ENCODE measurements at places on chromosomes 7 and 10. TPM values are rescaled to one million over a fixed set of nuclear protein-coding genes. Genes with fewer than 3 reads are reported as not detected.

Gene LRRC17
- 3.1 TPM for total RNA-seq

Gene INMT
- total RNA-seq: 0.19 TPM

Gene SLC35G1
- 7.2 TPM for total RNA-seq

Gene POLR2J2
- 3.8 TPM for total RNA-seq

Gene TTYH3
- total RNA-seq: 126 TPM

Gene CPN1
- not detected for total RNA-seq

Gene NCF1
- total RNA-seq: 0.49 TPM

Gene NT5C2
- 85.4 TPM for total RNA-seq

Gene ELN
- 4.0 TPM for total RNA-seq

Gene PTF1A
- total RNA-seq: not detected

Gene RAMP3
- 0.35 TPM for total RNA-seq

Gene AOAH
- not detected for total RNA-seq

Gene DYDC2
- total RNA-seq: 8.1 TPM

Gene EIF4H
- total RNA-seq: 309 TPM

Gene NODAL
- total RNA-seq: 29.9 TPM

Gene SPDYE1
- total RNA-seq: not detected

Gene MYH16
- total RNA-seq: not detected

Gene TMEM273
- not detected for total RNA-seq

Gene CALML3
- total RNA-seq: not detected

Gene CACNA2D1
- total RNA-seq: 33.7 TPM

Gene ZNF425
- 5.0 TPM for total RNA-seq

Gene ARMH3
- 11.1 TPM for total RNA-seq

Gene ADIRF
- not detected for total RNA-seq

Gene EBLN1
- total RNA-seq: not detected

Gene GIMAP1
- total RNA-seq: not detected

Gene SPDYE17
- total RNA-seq: not detected

Gene TAS2R4
- total RNA-seq: 4.2 TPM

Gene FOXI2
- total RNA-seq: 1.1 TPM

Gene OR6B1
- not detected for total RNA-seq

Gene PKD1L1
- 0.03 TPM for total RNA-seq

Gene SMC3
- 72.3 TPM for total RNA-seq

Gene IL15RA
- 1.1 TPM for total RNA-seq

Gene GLCCI1
- 15.5 TPM for total RNA-seq

Gene DRGX
- total RNA-seq: not detected

Gene ZMIZ2
- total RNA-seq: 46.1 TPM

Gene GSTK1
- total RNA-seq: 26.4 TPM

Gene GATA3
- total RNA-seq: not detected

Gene AIFM2
- 3.2 TPM for total RNA-seq

Gene SEMA3A
- total RNA-seq: 54.5 TPM

Gene SDK1
- 5.1 TPM for total RNA-seq

Gene SLIT1
- 1.7 TPM for total RNA-seq

Gene GDF2
- total RNA-seq: not detected

Gene HOXA6
- total RNA-seq: not detected

Gene MYL10
- not detected for total RNA-seq

Gene CPA4
- not detected for total RNA-seq

Gene GAD2
- 5.6 TPM for total RNA-seq

Gene ANKRD7
- not detected for total RNA-seq

Gene ELFN1
- 5.0 TPM for total RNA-seq

Gene EN2
- not detected for total RNA-seq

Gene UPK3B
- total RNA-seq: 3.0 TPM

Gene PIP4K2A
- 44.4 TPM for total RNA-seq

Gene OPN1SW
- not detected for total RNA-seq

Gene SERPINE1
- total RNA-seq: 2.0 TPM

Gene ASZ1
- total RNA-seq: not detected
